Regular cardiac myocyte (primary cell): ENCODE measurements at places on chromosomes 2 and 18. TPM values are rescaled to one million over a fixed set of nuclear protein-coding genes. Genes with fewer than 3 reads are reported as not detected.

The PLGLB2 gene
- 0.38 and 2.3 TPM in 2 replicates for total RNA-seq

The CYTIP gene
- 5.0 and 5.9 TPM in 2 replicates for total RNA-seq

The NT5DC4 gene
- not detected in 2 replicates for total RNA-seq

The CHRNA1 gene
- total RNA-seq = 0.28 and 0.38 TPM in 2 replicates

The CAVIN2 gene
- total RNA-seq = 41.2 and 54.4 TPM in 2 replicates

The M1AP gene
- under 0.01 and 0.19 TPM in 2 replicates for total RNA-seq

The SPATA3 gene
- total RNA-seq = not detected in 2 replicates

The LYG2 gene
- total RNA-seq = not detected in 2 replicates

The MZT2B gene
- 146 and 186 TPM in 2 replicates for total RNA-seq

The TBR1 gene
- under 0.01 TPM in 1 of 2 replicates, not detected in the other for total RNA-seq

The EPB41L3 gene
- total RNA-seq = 24.0 and 31.4 TPM in 2 replicates

The NETO1 gene
- total RNA-seq = not detected in 2 replicates

The PROKR1 gene
- total RNA-seq = not detected in 2 replicates

The DNAJC10 gene
- total RNA-seq = 126 and 151 TPM in 2 replicates

The GKN2 gene
- not detected in 2 replicates for total RNA-seq

The TTC27 gene
- 29.9 and 39.7 TPM in 2 replicates for total RNA-seq

The DNAJC5G gene
- total RNA-seq = not detected in 2 replicates

The TNFRSF11A gene
- total RNA-seq = 0.77 and 2.3 TPM in 2 replicates

The IL18R1 gene
- 0.96 and 1.4 TPM in 2 replicates for total RNA-seq

The NGEF gene
- total RNA-seq = 0.28 and 1.9 TPM in 2 replicates
